ENCODE measurements at places on chromosomes 3 and 15.

DNA sequence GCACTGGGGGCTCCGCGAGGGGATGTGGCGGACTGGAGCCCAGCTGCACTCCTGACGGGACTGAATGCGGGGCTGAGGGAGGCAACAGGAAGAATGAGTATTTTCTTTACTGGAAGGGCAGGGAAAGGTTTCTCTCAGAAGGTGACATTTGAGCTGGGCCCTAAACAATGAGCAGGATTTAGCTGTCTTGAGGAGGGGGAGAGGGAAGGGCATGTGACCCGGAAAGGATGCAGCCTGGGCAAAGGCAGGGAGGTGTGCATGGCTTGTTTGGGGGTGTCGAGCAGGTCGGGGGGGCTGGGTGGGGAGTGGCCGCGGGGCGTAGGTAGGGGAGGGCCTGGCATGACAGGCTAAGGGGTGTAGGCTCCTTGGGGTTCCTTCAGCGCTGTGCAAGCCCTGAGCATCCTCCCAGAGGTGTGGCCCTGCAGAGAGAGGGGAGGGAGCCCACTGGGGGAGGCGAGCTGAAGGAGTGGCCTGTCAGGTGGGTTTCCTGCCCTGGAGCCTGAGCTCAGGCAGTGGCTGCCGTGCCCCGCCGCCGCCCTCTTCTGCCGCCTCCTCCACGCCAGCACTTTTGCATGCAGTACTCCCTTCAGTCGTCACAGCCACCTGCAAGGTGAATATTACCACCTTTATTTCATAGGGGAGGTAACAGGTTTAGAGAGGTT, 17.2 kb upstream of the ANKDD1A start:
- DNase-seq, result peak; percentile 47

DNA sequence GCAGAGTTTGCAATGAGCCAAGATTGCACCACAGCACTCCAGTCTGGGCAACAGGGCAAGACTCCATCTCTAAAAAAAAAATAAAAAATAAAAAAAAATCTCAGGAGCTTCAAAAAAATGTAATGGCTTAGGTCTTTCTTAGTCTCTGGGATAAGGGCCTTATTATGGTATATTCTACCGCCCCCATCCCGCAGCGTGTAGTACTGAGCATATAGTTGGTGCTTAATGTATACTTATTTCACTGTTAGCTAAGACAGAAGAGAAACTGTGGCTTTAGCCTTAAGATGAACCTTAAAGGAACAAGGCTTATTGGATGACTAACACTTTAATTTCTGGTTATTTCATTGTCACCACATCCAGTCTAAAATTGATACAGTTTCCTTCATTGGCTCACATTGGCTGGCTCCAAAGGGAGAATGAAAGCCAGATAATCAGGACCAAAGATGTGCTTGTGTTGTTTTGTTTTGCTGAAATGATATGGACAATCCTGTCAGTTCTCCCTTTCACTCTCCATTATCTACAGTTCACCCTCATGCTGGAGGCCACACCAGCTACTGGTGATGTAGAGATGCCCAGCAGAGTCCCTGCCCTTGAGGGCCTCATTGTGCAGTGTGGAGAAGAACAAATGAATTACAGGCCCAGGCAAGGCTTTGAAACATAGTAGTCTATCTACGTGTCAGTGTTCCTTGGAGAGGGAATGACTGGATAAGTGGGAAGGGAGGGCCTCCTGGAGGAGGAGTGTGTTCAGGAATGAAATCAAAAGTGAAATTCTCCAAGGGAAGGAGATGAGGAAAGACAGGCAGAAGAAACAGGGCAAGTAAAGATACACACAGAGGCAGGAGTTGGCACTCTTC, 17.4 kb upstream of the RAF1 start:
- no peak for DNase-seq

DNA sequence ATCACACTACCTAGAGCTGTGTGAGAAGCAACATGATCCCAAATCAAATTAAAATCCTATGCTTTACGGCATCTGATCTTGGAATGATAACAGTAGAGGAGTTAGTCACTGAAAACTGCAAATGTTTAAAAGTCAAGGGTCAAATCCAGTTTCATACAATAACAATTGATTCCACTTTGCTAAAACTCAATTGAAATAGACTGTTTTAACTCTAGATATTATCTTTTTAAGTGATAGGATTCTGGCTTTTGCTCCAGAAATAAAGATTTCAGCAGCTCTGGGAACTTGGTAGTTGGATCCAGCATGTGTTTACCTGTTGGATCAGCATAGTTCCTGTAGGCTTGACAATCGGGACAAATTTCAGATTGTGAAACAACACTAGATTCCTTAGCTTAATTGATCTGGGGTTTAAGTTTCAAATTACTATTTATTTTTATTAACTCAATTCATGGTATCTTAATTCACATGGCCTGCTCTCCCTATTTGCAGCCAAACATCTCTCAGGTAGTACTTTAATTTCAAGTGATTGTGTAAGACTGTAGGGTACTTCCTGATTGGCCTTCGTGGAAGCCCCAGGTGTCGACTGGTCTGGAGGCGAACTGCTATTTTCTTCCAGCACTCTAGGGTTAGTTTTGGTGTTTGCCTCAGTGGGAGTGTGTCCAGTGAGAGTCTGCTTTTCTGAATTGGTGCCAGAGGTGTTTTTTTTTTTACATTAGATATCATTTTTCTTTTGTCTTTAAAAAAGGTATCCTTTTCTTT, 16.6 kb downstream of the NFKBIZ start:
- DNase-seq, result no peak

GRCh38 chr15:25884370-25884769, 21.2 kb upstream of the ATP10A start:
- no peak for DNase-seq

DNA sequence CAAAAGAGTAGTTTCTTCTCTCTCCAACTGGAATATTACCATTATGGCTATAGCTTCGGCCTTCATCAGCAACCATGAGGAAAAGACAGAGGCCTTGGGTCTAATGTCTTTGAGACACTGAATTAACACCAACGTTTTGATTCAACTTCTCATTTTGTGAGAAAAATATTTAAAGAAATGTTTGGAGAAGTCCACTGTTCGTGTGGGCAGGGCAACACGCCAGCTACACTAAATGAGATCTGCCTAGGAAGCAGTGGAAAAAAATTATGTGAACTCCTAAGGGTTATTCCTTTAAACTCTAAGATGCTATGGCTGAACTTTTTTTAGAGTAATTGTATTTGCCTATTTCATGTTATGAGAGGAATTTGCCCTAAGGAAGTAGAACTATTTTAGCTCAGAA, 41.8 kb downstream of the NCEH1 start:
- DNase-seq, result no peak

GRCh38 chr3:177713928-177714900, 516.9 kb upstream of the TBL1XR1 start:
- no peak for DNase-seq

DNA sequence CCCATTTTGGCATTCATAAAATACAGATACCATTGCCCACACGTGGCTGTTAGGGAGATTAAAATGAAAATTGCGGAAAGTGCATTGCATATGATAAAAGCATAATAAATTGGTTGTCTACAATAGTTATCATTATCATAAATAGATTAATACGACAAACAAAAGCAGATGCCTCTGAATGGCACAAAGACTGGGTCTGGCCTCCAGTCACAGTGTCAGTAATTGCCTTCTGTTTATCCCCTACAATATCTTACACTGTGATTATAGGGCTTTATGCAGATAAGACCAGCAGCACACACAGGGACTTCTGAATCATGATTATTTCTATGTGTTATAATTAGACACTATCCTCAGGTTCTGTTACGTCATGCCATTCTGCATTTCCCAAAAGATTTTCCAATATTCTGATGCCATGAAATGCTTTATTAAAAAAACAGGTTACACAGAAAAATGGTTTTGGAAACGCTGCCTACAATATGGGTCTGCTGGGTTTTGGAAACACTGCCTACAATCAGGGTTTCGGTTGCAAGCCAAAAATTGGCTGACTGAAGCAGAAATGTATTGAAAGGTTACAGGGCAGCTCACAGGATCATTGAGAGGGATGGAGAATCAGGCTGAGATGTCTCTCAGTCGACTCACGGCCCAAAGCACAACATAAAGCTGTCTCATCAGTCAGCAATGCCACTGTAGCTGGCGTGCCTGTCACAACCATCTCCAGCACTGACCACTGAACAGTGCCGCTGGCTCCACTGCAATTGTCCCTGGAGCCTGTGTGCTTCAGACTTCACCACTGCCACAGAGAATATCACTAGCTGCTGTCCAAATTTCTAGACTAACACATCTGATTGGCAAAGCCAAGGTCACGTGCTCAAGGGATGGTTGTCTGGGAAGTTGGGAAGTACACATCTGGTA, 248.1 kb downstream of the ERC2 start:
- no peak for DNase-seq

DNA sequence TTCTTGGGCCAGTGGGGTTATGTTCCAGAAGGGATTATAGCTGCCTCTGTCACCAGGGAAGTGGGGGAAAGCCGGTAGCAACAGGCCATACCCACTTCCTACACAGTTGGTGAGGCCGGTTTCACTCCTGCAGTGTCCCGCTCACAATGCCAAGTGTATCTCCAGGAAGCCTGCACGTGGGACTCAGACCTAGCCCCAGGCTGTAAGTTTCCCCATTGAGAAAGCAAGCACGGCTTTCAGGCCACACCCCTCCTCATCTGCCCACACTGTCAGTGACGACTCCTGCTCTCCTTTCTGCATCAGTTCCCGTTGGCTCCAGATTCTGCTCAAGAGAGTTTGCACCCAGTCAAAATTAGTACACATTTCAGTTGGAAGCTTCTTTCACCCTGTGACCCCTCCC, 51.6 kb upstream of the CPOX start:
- DNase-seq, result no peak

All from stimulated activated CD4-positive, alpha-beta T cell treated with anti-CD3 and anti-CD28 coated beads, Interleukin-12 subunit alpha, Interleukin-12 subunit beta, amount 100 ng/mL, for 48 hours (primary cell).